ENCODE measurements at places on chromosomes 5 and 9.

- no peak for DNase-seq
These were observed 388.7 kb downstream of the CETN3 start for GRCh38 chr5:90020575-90021538.

DNA sequence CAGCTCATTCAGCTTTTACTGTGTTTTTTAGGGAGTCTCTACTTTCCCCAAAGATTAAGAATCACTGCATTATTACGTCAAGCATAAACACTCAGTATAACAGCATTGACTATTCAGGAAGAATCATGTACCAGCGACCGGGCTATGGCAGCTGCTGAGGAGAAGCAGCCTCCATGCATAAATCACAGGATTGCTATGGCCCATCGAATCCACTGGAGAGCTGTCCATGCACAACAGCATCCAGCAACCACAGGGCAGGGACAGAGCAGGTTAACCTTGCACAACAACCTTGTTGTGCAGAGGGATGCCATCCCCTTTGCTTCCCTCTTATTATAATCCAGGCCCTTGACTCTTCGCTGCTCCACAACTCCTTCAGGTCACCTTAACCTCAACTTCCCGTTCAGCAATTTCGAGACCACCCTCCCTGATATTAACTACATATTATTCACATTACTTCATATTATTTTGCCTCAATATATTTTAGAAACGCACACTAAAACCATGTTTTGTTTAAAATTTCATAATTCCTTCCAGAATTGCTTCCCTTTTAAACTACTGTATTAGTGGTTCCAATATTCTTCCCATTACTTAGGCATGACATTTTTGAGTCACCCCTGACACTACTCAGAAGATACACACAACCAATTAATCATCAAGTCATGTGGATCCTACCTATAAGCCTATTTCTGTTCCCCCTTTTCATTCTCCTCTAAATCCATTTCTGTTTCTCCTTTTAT, 991 bp downstream of the IARS1 start:
- DNase-seq: no peak

DNA sequence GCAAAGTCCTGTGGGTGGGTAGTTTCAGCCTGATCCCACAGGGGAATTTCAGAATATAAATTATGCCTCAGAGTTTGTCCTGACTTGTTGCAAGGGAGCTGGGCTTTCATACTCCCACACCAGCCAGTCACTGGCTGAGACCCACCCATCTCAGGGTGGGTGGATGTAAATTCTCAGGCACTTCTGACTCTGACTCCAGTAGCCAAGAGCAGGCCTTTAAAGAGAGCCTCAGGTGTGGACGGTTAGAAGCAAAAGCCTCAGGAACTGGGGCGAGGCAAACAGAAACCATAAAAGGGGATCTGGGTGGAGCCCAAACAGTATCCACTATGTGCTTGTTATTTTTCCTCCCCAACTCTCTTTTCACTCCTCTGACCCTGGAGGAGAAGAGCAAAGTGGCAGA, 28.6 kb upstream of the FBXW11 start:
- no peak for DNase-seq

DNA sequence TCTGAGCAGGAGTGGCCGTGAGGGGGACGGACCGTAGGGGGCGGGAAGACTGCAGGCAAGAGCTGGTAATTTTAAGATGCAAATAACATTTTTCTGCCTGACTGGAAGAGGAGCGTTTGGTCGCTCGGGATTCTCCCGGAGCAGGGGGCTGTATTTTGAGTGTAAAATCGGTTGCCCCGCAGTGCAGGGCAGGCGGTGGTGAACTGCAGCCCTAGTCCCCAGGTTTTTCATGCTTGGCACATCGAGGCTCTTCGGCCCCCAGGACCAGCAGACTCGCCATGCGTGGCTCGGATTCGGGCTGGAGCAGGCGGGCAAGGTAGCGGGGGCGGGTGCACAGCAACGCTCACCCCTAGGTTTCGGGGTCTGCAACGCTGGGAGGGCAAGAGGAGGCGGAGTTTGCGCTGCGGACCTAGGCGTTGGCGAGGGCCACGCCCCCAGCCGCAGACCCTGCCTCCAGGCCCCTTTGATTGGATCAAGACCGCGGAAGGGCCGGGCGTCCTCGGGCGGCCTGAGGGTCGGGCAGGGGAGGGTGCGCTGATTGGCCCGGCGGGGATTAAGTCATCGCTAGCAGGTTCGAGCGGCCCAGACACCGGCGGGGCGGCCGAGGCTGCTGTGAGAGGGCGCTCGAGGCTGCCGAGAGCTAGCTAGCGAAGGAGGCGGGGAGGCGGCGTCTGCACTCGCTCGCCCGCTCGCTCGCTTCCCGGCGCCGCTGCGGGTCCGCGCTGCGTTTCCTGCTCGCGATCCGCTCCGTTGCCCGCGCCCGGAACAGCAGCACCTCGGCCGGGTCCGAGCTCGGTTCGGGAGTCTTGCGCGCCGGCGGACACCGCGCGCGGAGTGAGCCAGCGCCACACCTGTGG, at the start of gene ARHGAP26:
TSS of gene ARHGAP26 (plus strand) at position 585 of the 857 bp plus-strand sequence. CDS start 385 bp downstream, outside the sequence.
- DNase-seq: peak; percentile 92

- no peak for DNase-seq
These were observed 2.5 kb upstream of the ST6GALNAC4 start for GRCh38 chr9:127919253-127919815.

DNA sequence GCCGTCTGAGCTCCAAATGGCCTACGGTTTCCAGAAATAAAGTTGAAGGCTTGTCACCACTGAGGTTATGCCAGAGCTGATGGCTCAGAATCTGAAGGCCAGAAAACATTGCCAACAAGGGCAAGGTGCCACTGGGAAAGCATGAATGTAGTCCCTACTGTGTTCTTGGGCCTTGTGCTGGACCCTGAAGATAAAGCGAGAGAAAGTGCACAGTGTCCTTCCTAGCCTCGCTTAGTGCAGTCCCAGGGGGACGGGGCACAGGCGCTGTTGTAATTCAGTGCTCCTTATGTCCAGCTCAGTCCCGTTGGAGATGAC, 84.5 kb downstream of the NDFIP1 start:
- DNase-seq: no peak

DNA sequence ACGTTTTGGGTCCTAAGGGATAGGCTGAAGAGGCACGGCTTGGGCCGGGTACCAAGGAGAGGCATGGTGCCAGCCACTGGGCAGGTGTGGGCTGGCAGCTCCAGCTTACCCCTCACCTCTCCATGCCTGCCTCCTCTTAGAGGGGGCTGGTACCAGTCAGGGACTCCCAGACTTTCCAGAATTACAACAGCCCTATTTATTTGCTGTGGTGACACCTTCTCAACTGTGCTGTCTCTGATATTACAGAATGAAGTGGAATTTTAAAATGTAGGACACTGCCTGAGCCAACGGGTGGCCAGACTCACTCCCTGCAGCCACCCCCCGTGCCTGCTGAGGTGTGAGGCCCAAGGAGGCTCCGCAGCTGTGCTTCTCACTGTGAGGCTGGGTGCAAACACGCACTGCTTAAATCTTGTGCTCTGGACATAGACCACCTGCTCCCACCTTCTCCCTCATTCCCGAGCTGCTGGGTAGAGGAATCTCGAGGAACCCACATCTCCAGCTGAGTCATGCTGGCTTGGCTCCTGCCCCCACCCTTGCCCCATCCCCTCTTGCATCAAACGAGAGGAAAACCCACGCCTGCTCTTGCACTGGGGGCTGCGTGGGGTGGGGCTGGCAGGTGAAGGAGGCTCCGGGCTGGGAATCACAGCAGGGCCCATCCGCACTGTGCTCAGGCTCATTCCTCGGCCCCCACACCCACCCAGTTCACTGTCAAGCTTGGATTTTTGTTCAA, 47.9 kb downstream of the PRRT1B start:
- DNase-seq: no peak

- no peak for DNase-seq
These were observed 195.0 kb downstream of the ARHGEF28 start for GRCh38 chr5:73821003-73821402.

- no peak for DNase-seq
These were observed 42.7 kb upstream of the MVB12B start for GRCh38 chr9:126283799-126284465.

DNA sequence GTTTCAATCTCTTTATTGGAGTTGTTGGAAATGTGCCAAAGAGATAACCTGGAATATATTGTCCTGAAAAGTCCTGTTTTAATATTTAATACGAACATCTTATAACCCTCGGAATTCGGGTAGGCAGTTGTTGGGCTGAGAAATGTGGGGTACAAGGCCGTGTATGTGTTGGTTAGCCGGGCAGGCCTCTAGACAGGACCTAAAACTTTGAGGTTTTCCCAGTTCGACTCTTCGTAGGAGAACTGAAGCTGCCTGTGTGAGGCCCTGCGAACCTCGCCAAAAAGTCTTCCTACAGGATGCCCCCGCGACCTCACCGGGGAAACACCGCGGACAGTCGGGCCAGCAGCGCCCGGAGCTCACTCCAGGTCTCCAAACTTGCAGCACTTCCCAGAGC, 583 bp upstream of the TJP2 start:
- DNase-seq: no peak

DNA sequence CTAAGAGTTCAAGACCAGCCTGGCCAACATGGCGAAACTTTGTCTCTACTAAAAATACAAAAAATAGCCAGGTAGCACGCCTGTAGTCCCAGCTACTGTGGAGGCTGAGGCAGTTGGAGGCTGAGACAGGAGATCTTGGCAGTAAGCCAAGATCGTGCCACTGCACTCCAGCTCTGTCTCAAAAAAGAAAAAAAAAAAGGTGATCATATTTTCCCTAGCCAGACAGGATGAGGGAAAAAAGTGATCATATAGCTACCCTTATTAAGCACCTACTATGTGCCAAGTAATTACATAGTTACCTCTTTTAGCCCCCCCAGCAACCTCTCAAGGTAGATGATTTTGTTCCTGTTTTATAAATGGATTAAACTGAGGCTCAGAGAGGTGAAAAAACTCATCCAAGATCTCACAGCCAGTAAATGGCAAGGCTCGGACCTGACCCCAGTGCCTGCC, 18.1 kb upstream of the RPL26L1 start:
- DNase-seq: no peak

DNA sequence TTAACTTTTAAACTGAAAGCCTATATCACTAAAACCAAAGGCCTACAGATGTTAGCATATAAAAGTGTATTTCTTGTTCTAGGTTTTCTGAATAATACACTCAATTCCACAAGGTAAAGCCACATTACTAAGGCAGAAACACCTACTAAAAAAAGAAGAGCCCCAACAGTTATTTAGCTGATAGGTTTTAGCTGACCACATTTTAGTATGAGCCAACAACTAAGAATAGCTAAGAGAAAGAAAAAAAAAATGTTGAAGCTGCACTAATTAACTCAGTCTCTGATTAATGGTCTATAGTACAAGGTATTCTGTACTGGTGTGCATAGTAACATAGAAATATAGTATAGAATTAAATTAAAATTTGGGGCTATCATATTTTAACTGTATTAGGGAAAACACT, 23.5 kb downstream of the ZFR start:
- DNase-seq: no peak

- no peak for DNase-seq
These were observed 11.0 kb upstream of the NANS start for GRCh38 chr9:98045234-98046179.

GRCh38 chr5:131782717-131783116, 14.1 kb downstream of the FNIP1 start:
- no peak for DNase-seq

DNA sequence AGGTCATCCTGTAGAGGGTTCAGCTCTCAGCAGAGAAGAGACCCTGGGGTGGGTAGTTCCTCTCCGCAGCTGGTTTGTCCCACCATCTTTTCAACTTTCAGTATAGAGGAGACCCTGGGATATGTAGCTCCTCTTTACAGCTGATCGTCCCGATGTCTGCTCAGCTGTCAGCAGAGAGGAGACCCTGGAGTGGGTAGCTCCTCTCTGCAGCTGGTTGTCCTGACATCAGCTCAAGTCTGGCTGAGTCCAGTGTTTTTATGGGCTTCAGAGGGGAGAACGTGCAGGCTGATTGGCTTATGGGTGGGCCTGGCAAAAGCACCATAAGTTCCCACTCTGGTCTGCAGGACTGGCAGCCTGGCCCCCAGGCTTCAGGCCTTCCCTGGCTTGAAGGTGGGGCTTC, 80.8 kb downstream of the NLN start:
- no peak for DNase-seq

GRCh38 chr5:102863764-102864560, 108.9 kb downstream of the PAM start:
- DNase-seq: no peak

GRCh38 chr5:140202078-140202477, 27.1 kb downstream of the CYSTM1 start:
- DNase-seq: no peak

DNA sequence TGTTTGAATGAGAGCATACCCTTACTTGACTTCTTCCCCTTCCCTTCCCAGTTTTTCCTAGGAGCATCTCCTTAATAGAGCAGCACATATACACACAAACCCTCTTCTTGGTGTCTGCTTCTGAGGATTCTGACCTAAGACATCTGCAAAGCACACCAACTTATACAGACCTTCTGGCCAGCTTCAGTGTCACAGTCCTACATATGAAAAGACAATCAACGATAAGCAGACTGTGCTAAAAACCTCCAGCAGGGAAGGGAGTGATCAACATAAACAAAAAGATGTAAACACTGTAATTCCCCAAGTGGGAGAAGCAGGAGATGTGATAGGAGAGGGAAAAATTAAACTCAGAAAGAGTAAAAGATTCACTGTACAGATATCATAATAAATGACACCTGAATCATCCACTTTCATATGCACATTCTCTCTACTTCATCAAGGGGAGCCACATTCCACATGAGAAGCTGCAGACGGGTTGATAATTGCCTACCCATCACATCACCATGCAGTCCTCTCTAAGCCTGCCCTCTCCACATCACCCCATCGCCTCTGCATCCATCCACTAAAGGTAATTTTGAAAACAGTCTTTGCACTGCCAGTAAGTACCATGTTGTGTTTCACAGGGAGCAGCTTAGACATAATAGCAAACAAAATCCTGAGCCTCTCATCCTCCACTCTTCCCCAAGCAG, 13.0 kb downstream of the APBA1 start:
- DNase-seq: no peak

GRCh38 chr5:161471211-161471950, 75.1 kb downstream of the GABRB2 start:
- no peak for DNase-seq

DNA sequence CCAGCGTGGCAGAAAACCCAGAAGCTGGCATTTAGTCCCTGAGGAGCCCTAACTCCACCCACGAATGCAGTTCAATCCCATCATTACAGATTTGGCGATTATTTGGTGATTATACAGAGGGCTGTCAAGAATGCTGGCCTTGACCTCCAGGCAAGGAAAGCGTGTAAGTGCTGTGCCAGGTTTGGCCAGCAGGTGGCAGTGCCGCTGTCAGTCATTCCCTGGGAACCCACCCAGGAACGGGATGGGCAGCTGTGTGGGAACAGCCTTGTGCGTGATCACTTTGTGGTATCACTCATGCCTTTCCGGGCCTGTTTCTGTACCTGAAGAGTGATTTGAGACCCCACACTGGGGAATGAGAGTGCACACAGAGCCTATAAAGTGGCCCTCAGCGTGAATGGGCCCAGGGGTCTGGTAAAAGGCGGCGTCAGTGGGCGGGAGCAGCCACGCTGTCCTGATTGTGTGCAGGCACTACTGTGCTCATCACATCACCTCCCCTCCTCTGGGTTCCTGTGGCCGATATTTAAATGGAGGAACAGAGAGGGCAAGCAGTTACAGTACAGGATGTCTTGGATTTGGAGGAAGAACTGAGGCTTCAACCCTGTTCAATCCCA, 215.6 kb downstream of the ROR2 start:
- DNase-seq: no peak

- DNase-seq: no peak
These were observed 123.4 kb upstream of the STC2 start for GRCh38 chr5:173451651-173452050.

- DNase-seq: no peak
These were observed 84.3 kb upstream of the PPP2R2B start for GRCh38 chr5:146962801-146963355.

GRCh38 chr9:99119976-99120655, 15.2 kb downstream of the TGFBR1 start:
- no peak for DNase-seq

GRCh38 chr5:132812123-132812765, 858 bp upstream of the SOWAHA start:
- peak; percentile 27 for DNase-seq

Data from NCI-H146 (cell line).